ENCODE measurements at places on chromosomes 5 and 9.
A peak's percentile ranks its signal among the peaks of the same experiment; 100 is the strongest.

- no peak for DNase-seq
Observed at GRCh38 chr9:136806067-136806466, 1.7 kb upstream of the RABL6 start.

DNA sequence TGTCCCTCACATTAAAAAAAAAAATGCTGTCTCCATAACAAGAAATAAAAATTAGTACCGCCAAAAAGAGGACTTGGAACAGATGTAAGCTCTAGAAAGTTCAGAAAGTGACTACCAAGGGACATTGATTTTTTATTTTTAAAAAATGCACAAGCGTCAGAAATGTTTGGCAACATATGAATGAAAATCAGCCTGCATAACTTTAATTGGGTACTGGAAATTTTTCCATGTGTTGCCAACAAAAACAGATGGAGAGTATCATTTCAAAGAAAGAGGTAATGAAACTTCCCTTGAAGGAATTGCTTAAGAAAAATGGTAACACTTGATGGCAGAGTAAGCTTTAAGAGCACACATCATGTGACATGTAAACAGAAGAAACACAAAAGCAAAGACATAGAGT lies 47.2 kb downstream of the OR2K2 start:
- DNase-seq = no peak

DNA sequence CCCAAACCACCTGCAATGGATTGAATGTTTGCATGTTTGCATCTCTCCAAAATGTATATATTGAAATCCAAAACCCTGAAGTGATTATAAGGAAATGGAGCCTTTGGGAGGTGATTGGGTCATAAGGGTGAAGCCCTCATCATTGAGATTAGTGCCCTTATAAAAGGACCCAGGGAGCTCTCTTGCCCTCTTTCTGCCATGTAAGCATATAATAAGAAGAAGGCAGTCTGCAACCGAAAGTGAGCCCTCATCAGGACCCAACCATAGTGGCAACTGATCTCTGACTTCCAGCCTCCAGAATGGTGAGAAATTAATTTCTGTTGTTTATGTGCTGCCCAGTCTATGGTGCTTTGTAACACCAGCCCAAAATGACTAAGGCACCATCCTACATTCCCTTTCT lies 115.7 kb upstream of the EFNA5 start:
- no peak for DNase-seq

DNA sequence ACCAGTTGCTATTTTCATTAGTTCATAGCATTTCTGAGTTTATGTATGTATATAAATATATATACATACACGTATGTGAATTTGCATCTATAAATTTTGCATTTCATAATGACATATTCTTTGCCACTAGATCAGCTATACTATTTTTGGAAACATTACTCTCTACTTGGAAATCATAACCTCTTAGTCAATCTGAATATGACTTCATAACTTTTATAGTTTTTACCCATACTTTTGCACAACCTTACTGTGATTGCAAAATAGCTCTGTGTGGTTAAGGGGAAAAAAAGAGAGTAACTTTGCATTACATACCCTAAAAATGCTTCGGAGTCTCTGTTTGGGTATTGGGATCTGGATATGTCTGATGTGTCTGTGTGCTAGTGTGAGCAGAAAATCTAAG lies 44.9 kb upstream of the ADAMTSL1 start:
- no peak for DNase-seq

- DNase-seq = peak; percentile 69
Observed at GRCh38 chr5:73437101-73437776, 11.3 kb downstream of the FOXD1 start.

GRCh38 chr9:109969573-109970237 lies 189.7 kb downstream of the PALM2AKAP2 start:
- no peak for DNase-seq

DNA sequence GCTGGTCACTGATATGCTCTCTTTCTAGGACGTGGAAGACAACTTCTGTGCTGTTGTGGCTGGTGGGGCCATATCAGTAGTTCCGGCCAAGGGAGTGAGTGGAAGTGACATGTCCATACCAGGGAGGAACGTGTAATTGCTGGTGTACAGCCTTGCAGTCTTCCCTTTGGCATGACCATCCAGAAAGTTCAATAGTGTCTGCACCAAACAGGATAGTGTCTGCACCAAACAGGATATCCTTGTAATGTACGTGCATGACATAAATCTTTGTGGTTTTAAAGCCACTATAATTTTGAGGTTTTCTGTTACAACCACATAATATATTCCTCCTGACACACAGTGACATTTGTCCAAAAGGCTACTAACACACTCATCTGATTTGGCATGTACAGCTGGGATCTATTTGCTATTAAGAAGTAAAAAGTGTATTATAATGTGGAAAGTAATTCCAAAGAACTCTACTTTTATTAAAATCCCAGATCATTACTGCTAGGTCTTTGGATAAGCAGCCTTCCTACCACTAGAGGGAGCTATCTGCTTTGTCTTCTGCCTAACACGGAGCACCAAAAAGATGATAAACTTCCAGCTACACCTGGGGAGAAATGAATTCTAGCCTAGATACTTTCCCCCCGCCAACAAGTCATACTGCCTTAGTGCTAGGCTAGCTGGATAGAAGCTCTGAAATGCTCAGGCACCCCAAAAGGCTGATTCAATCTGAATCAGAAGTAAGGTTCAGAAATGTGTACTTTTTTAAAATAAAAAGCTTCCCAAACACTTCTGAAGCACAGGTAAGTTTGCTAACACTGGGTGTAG lies 52.7 kb downstream of the RNF145 start:
- peak; percentile 48 for DNase-seq

DNA sequence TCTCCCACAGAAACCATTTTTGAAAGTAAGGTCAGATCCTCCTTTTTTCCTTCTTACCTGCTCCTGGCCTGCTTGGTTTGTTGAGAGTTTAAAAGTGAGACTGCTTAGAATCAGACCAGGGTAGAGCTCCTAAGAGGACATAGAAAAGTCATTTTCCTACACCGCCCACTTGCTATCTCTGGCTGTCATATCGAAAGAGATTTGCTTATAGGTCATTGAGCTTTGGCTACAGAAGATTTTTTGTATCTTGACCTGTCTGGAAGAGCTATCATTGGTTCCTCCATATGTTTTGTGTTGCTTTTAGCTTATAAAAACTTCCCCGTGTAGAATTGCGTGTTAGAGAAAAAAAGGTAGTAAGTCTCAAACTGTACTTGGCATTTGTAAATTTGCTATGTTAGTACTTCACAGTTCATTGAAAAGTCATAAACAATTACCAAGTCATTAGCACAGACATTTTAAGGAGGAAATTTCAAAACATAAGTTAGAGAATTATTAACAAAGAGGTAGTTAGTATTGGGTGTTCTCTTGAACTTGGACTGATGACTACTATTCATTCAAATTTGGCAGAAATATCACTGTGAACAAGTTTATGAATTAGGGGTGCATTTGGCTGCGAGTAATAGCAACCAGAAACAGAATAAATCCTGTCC lies 96.6 kb downstream of the MAN2A1 start:
- no peak for DNase-seq

DNA sequence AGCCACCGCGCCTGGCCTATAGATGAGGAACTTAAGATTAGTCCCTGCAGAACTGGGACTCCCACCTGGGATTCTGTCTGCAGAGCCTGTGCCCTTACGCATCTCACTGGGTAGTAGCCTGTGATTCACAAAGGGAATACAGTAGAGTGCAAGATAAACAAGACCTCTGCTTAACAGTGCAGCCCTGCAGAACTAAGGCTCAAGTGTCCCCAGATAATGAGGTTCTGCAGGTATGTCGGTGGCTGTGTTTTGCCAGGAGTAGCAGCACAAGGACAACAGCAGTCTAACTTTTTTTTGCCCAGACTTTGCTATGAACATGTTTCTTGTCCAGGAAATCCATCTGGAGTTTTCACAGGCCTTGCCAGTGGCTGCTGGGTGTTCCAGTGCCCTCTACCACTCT lies 59.7 kb downstream of the DCP2 start:
- no peak for DNase-seq

- DNase-seq = no peak
Observed at GRCh38 chr9:136566901-136567300, 21.1 kb upstream of the NOTCH1 start.

GRCh38 chr5:137022725-137023124 lies 476.4 kb downstream of the SPOCK1 start:
- DNase-seq = no peak

DNA sequence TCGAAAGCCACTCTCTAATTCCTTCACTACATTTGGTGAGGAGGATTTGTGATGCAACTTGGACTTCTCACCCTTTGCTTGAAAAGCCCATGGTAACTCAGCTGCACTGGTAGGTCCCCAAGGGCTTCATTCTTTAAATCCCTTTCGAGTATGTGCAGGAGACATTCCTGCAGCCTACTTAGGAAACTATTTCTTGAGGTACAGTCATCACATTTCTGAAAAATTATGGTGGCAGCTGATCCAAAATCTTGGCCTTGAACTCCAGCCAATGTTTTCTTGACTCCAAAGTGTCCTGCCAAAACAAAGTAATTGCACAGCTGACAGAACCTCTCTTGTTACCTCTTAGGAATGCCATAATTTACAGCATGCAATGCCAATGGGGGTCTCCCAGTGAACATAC lies 99.7 kb downstream of the NPR3 start:
- no peak for DNase-seq

DNA sequence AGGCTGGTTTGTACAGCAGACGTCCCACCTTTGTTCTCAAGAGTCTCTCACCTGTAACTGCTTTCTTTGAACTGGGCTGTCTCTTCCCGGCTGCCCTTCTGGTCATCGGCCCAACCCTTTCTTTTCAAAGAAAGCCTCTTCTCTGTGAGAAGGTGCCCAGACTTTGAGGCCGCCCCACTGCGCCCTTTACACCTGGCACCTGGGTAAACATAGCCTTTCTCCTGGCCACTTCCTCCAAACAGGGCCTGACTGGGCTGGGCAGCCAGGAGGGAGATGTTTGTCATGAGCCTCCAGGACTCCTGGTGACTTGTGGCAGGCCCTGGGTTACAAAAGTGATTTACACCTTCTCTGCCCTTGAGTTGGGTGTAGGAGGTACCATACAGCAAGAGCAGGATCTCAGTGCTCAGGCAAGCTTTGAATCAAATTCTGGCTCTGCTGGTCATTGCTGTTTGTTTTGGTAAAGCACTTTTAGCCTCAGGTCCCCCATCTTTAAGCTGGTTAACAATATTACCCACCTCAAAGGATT lies 127.2 kb upstream of the CXCL14 start:
- no peak for DNase-seq

DNA sequence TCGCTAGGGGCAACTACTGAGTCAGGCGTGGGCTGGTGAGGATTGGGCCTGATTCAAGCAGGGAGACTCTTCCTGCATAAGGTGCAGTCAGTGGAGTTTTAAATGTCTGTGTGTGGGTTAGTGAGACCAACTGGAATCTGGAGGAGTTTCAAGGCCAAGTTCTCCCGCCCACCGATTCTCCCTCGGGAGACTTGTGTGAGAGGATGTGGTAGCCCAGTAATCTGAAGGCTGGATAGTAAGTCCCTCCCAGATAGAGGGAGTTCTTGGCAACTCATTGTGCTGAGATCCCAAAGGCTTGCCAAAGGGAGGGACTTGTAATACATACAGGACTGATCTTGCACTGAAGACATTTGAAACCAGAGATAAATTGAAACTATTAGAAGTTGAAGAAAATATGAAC lies 51.8 kb downstream of the WDR36 start:
- no peak for DNase-seq

- no peak for DNase-seq
Observed at GRCh38 chr9:81748091-81748490, 58.7 kb upstream of the TLE1 start.

GRCh38 chr5:160938532-160938931 lies 86.5 kb upstream of the ATP10B start:
- DNase-seq = no peak

- no peak for DNase-seq
Observed at GRCh38 chr5:53815471-53815870, 255.0 kb downstream of the NDUFS4 start.

DNA sequence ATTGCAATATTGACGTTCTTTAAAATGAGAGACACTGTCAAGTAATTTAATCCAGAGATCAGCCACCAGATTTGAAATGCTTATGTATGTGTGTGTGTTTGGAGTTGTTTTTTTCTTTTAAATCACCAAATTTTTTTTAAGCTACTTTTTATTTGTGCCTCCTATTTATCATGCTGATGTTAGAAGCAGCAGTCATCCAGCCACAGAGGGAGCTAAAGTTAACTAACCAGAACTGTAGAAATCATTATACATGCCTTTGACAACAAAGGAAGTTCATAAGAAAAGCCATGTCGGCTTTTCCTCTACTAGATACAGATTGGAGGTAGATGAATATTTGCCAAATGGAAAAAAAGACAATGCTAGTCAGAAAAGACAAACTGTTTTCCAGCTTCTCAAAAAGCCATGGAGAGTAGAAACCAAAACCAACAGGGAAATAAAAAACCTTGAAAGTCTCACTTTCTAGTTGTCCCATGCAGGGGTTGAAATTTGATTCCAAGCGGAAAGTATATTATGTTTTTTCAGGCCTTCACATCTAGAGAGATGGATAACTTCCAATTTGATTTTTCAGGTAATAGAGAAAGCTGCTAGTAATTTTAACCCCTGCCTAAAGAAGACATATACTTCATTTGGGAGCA lies 4.5 kb downstream of the PURA start:
- no peak for DNase-seq

GRCh38 chr5:143665866-143666265 lies 146.1 kb upstream of the HMHB1 start:
- DNase-seq = no peak

- DNase-seq = no peak
Observed at GRCh38 chr9:134560206-134560605, 81.4 kb upstream of the COL5A1 start.

DNA sequence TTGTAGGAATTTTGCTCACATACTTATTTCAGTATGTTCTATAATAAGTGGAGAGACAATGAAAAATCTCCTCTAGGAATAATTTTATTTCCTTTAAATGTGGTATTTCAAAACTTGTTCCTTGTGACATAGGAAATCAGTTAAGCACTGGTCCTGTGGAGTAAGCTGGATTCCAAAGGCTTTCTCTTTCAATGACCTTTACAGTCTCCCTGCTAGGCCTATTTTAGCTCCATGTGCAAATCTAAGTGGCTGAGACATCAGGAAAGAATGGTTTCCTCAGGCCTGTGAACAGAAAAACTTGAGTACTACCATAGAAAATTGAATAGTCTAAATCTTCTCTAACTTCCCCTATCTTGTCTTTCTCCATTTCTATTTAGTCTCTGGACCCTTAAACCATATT lies 514.2 kb upstream of the TLE4 start:
- no peak for DNase-seq

DNA sequence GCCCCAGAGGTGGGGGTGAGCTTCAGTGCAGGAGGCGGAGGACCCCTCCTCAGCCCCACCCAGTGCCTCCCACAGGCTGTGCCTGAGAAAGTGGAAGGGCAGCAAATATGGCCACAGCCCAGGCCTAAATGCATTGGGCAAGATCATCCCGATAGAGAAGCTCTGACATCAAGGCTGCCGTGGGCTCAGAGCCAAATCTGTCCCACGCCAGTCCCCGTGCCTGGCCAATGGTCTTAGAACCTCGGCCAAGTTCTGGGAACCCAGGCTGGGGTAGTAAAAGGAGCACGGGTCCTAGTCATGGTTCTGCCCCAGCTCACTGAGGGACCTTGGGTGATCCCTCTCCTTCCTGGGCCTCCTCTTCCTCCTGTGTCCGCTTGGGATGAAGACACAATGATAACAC lies 27.7 kb upstream of the TNIP1 start:
- DNase-seq = no peak

All from NCI-H1092 treated with DMSO at 0.1 percent for 48 hours (cell line).